Stimulated activated CD8-positive, alpha-beta memory T cell treated with anti-CD3 and anti-CD28 coated beads, Interleukin-7, amount 100 ng/mL, for 1 hour (primary cell): ENCODE measurements at places on chromosomes 4 and X.

DNA sequence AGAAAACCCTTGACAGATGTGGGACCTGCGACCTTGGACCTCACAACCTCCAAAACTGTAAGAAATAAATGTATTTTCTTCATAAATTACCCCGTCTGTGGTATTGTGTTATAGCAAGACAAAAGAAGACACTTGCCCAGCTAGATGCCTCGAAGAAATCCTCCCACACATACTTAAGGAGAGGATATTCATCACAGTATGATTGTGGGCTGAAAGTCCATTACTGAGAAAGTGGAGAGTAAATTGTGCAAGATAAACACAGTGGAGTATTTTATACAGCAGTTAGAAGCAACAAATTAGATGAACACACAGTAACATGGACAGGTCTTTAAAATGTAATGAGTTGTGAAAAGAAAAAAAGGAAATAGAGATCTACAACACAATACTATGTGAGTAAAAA, 25.8 kb upstream of the PLA2G12A start:
- DNase-seq = no peak

GRCh38 chr4:87805971-87806370, 6.6 kb downstream of the IBSP start:
- no peak for DNase-seq

GRCh38 chr4:6935965-6936364, 26.3 kb downstream of the TBC1D14 start:
- DNase-seq = no peak

DNA sequence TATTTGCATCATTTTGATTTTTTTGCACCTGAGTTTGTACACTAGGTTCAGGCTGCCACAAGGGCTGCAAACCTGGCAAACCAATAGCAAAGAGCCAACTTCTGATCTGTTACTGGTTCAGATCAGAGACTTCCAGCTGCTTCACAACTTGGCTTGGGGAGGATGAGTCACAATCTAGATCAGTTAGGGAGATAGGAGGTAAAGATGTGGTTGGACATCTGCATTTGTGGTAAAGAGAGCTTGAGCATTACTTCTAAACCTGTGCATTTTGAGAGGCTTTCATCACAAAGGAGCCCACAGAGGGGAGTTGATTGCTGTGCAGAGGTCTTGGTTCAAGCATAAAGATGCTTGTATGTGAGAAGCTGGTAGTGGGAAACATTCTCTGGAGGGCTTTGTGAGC, 34.5 kb downstream of the LINC00632 start:
- no peak for DNase-seq

DNA sequence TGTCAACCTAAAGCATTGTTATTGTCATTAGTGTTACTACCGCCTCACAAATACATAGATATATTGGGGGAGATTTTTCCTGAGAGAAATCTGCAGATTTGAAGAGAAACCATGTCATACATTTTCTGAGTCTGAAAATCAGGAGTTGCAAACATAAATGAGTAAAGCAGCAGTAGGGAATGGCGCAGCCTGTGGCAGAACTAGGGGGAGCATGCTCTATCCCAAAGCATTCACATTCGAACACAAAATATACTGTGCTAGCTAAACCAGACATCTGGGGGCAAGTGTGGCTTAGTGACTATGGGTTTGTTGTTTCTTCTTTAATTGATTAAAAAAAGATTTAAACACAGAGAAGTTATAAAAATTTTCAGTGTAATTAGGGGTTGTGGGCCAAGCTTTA, 83.2 kb downstream of the CPE start:
- DNase-seq = no peak

- DNase-seq = no peak
Measured at GRCh38 chr4:23741681-23742191, 148.1 kb downstream of the PPARGC1A start.

DNA sequence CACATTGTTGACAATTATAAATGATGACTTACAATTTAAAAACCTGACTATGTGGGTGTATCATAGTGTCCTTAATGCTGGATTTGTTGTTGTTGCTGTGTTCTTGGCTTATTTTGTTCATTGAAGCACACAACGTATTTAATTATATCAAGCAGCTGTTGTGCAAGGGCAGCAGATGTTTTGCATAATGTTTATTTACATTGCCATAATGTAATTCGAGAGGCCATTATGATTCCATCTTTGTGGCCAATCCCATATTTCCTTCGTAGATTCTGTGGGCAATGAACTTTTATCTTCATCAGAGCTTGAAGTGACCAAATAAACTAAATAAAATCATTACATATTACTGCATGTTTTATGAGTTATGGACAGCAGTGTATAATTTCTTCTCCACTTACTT, 422.6 kb upstream of the GALNTL6 start:
- DNase-seq = no peak
